ENCODE measurements at places on chromosomes 12 and 14.

- peak; percentile 88 for DNase-seq
Measured at GRCh38 chr14:104932676-104933631, 8.3 kb downstream of the PLD4 start.

GRCh38 chr14:22872833-22873520 is 1.4 kb downstream of the LRP10 start:
- no peak for DNase-seq

- DNase-seq, result no peak
Measured at GRCh38 chr14:72521045-72521444, 372.9 kb downstream of the DPF3 start.

GRCh38 chr14:36556811-36557433 is 25.5 kb downstream of the NKX2-8 start:
- peak; percentile 41 for DNase-seq

GRCh38 chr14:49984424-49984823 is 91.5 kb downstream of the ARF6 start:
- DNase-seq, result no peak

- DNase-seq, result no peak
Measured at GRCh38 chr12:49305762-49306510, 11.0 kb downstream of the PRPH start.
